ENCODE measurements at places on chromosomes 1 and 21.

GRCh38 chr1:234213658-234214128 is 159.6 kb upstream of the COA6 start:
- DNase-seq = no peak

DNA sequence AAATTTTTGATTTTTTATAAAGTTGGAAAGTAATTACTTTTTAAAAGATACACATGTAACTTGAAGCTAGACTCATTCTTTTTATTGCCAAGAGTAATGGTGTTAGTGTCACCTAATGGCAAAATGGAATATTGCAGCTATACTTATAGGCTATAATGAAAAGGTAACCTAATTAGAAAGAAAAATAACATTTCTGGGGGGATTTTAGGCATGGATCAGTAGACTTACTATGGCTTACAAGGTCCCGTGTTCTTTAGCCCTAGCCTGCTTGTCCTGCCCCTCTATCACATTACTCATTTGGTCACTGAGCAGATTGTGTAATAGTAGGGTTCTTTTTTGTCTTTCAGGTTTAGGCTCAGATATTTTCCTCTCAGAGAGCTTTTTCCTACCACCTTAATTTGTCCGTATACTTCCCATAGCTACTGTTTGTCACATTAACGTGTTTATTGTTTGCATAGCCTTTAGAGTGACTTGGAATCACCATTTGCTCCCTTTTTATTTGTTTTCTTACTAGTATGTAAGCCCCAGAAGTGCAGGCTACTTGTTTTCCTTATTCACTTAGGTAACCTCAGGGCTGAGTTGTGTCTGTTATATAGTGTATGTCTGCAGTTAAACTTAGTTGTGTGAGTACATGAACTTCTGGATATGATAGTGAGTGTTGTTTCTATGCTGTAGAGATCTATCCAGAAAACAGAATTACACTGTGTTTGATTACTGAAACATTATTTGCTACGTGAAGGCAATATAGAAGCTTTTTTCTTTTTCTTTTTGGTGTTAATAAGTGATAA is 58.7 kb downstream of the RABGAP1L start:
- DNase-seq = peak; percentile 62

- DNase-seq = peak; percentile 93
These were observed 3.8 kb downstream of the MPZ start for GRCh38 chr1:161305867-161306519.

DNA sequence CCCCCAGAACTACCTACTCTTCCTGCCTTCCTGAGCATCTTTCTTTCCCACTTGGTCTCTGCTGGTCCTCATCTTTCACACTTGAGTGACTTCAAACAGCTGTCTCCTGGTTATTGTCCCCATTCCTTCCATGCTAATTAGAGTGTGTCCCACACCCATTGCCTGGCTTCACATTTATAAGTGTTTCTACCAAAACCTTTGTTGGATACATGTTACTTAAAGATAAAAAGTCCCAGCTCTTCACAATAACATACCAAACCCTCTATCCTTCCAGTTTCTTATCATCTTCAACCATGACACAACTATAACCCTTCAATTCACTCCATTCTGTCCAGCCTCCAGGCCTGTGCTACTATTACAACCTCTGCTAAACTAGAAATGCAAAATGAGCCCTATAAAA is 41.0 kb downstream of the VCAM1 start:
- no peak for DNase-seq

GRCh38 chr1:90114521-90115141 is 119.7 kb downstream of the ZNF326 start:
- DNase-seq = peak; percentile 26

DNA sequence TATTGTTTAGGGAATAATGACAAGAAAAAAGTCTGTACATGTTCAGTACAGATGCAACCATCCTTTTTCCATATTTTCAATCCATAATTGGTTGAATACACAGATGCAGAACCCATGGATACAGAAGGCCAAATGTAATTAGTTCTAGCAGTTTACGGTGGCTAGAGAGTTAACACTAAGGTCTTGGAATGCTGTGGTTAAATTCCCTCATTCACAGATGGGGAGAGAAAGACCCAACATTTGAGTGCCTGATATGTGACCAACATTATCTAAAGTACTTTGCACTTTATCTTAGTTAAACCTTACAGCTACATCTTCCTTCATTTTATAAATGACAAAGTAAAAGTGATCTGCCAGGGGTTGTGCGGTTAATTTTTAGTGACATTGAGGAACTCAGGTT is 5.3 kb downstream of the SCMH1 start:
- no peak for DNase-seq

DNA sequence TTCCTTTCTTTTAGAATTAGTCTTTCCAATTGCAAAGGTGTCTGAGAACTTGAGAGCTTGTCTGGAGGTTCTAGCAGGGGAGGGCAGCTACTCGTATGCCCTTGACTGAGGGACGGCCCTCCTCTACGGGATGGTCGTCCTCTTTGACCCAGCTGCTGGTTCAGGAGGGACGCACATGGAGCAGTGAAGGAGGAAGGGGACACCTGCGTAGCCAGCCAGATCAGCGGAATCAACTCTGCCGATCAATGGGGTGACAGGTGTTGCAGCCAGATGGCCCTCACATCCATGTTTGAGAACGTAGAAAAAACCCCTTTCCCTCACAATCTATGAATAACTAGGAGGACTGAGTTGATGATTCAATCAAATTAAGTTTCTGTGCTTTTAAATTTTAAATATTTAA is 15.7 kb upstream of the A3GALT2 start:
- no peak for DNase-seq

- DNase-seq = peak; percentile 93
These were observed 22.6 kb upstream of the RNF187 start for GRCh38 chr1:228464487-228464983.

DNA sequence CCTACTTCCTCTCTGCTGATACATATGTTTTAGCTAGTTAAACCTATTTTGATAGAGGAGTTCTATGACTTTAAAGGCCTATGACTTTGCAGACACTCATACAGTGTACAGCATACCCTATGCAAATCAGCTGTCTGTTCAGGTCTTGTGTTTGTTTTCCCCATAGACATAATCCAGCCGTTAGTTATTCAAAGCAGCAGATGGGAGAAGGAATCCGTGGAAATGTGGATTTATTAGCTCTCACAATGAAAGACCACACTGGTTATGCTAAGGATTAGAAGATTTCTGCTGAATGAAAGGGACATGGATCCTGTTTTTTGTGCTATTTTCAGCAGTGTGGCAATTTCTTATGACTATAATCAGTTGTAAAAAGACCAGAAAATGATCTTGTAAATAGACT is 59.8 kb downstream of the MAST2 start:
- DNase-seq = no peak

DNA sequence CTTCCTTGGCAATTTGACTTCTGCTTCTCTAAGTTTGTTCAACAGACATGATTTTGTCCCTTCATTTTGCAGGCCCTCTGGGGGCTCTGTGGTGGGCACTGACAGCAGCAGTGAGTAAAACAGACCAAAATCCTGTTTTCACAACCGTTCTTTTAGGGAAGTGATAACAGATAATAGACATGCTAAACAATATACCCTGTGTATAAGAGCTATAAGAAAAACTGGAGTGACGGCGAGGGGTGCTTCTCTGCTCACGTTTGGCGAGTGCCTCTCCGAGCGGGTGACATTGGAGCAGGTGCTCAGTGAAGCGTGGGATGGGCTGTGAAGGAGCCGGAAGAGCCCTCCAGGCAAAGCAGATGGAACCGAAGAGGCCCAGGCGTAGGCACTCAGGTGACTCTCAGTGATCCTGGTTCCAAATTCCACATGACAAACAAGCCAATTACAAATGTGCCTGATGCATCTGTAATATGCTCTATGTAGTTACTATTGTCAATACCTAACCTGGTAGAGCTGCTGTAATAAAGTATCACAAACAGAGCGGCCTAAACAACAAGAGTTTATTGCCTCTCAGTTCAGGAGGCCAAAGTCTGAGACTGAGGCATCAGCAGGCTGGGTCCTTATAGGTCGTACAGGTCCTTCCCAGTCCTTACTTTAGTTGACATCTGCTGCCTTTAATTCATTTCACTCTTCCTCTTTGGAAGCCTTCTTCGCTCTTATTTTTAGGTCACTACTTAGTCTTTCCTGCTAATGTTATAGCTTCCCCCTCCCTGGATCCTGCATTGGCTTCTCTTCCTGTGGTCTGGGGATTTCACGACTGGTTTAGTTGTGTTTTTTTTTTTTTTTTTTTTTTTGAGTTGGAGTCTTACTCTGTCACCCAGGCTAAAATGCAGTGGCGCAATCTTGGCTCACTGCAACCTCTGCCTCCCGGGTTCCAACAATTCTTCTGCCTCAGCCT is 20.1 kb downstream of the OR2B11 start:
- DNase-seq = no peak
